ENCODE measurements at places on chromosomes 2 and 18.

GRCh38 chr18:24878289-24878688 lies 417.9 kb downstream of the HRH4 start:
- no peak for DNase-seq

DNA sequence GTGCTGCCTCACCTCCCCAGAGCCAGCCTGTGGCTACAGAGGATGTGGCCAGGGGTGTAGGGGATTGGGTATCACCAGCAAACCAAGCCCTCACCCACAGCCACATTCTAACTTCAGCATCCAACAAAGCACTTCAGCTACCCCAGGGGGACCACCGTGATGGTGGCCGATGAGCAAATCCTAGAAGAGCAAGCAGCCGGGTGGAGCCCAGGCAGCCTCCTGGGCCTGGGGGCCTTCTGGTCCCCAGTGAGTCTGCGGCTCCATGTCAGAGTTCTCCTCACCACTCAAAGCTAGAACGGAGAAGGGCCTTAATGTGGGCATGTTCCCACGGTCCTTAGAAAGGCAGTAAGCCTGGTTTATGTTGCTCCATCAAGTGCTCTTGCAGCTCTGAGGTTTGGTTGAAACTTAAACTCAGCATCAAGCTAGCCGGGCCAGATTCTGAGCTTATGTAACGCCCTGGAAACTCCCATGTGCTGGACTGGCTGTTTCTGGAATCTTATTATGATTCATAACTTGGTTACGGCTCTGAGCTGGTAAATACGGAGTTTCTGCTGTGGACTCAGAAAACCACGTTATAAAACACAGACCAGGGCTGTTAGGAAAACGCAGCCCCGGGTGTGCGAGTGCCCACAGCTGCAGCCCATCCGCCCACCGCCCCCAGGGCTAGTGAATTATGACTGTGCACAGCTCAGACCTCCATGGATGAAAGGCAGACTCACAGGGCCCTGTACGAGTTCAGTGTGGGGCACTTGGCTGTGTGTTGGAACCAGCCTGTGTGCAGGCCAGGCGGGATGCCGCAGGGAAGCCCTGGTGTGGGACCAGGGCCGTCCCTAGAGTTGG lies 99.8 kb downstream of the SEPTIN10 start:
- peak; percentile 34 for DNase-seq

DNA sequence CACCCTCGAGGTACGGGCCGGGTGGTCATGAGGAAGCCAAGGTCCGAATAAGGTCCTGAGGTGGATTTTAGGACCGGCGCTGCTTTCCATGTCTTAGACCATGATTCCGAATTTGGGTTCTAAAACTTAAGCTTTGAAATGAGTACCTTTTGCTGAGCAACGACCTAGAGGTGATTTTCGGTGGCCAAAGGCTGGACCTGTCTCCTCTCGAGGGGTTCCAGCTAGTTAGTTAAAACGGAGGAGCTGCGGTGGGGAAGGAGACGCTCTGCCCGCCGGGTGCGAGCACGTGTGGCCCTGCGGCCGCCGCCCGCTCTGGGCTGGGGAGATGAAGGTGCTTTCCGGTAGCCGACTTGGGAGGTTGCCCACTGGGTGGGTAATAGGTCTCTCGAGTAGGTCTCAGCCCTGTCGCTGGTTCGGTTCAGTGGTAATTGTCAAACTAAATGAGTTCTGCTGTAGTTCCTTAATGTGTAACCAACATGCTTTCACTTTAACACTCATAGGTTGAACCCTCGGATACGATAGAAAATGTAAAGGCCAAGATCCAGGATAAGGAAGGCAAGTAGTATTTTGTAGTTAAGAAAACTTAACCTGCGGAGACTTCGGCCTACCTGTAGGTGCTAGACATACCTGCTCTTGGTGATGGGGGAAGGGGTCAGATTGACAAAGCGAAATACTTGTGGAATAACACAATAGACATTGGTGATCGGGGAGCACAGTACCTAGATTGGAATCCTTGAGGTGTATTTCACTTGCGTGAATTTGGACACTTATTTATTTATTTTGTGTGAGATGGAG lies 572 bp downstream of the RPS27A start:
- DNase-seq, result peak; percentile 32

- DNase-seq, result peak; percentile 61
These were observed 38.0 kb upstream of the SNED1 start for GRCh38 chr2:240960309-240960970.

GRCh38 chr2:210443527-210443926 lies 33.0 kb downstream of the LANCL1 start:
- no peak for DNase-seq

DNA sequence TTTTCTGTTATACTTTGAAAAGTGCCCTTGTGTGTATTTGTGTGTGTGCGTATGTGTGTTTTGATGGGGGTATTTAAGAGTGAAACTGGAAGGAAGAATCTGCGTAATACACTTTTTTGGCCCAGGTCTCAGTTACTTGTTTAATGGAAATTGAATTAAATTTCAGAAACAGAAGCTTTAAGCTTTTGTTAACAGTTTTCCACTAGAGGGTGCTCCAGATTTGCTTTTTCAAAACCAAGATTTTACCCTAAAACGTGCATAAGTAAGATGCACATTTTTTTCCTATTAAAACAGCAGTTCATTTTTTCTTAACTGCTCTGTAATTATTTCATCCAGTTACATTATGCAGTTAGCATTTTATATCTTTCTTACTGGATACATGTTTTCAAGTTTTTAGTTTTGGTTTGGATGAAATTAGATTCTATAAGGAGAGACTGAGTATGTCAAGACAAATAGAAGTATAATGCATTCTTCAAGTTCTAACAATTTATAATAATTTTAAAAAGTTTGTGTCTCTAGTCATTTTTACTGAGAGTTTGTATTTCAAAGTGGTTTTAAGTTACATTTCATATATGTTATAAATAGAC lies 97.2 kb downstream of the PIK3C3 start:
- DNase-seq, result no peak

- DNase-seq, result no peak
These were observed 80.1 kb downstream of the CYBRD1 start for GRCh38 chr2:171602352-171602751.

DNA sequence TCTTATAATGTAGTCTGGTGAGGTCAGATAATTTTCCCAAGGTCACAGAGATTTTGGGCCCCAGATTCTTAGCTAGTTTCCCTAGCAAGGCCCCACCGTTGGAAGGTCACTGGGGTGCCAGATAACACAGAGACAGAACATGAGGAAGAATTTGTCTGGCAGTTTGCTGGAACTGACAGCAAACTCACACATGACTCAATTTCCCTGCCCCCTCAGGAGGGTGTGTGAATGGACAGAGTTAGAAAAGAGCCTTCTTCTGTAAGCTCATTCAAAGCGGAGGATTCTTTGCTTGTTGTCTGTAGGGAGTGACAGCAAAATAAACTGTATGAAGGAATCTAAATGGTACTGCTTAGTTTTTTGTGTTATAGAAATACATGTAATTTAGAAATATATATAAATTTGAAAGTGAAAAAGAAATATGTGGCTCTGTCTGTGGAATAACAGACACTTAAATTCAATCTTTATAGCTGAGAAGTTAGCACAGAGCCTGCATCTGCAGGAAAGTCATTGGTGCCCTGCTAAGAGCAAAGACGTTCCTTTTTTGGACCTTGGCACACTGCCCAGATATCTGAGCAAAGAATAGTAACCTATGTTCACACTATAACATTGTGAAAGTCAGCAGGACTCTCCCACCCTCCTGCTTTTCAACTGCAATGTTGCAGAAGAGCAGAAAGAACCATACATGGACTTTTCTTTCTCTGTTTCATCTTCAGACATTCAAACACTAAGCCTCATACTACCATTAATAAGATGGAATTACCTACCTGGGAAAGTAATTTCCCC lies 2.1 kb downstream of the MDH1 start:
- DNase-seq, result peak; percentile 79

DNA sequence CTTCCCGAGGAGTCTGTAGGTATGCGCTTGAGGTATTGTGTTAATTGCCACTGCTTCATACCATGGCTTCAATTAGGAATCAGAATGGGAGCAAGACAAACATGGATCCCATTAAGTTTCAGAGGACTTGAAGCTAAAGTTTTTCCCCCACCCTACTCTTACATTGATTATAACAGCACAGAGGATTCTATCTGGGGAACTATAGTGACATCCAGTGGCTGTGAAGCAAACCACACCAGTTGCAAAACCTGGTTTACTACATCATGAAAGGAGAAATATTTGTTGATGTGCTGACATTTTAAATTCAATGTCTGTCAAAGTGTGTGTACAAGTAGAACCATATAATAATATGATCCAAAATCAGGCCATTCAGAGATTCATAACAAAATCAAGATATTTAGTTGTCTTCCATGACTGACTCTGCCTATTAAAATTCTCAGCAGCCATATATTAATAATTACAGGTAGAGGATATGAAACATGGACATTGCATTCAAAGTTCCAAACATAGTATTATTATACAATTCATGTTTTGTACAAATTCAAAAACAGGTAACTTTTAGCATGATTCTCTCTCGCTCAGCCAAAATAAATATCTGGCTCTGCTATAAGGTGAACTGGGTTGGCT lies 82.9 kb downstream of the GRB14 start:
- no peak for DNase-seq
